ENCODE measurements at places on chromosomes 11 and 22.

- DNase-seq = no peak
These were observed 22.7 kb upstream of the PICALM start for GRCh38 chr11:86091566-86091965.

GRCh38 chr11:93741882-93742226, 382 bp downstream of the C11orf54 start:
- no peak for DNase-seq

GRCh38 chr11:123608945-123609344, 45.5 kb downstream of the SCN3B start:
- no peak for DNase-seq

DNA sequence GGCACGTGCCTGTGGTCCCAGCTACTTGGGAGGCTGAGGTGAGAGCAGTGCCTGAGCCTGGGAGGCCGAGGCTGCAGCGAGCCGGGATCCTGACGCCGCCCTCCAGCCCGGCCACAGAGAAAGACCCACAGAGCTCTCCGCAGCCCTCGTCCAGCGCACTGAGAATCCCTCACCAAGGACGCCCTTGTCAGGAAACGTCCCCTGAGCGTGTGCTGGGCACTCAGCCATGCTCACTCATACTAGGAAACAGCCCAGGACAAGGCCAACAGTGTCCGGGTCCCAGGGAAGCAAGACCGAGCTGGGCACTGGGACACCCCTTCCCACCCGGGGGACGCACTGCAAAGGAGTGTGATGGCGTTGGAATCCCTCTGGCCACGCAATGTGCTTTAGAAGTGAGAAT, 14.5 kb downstream of the DEAF1 start:
- DNase-seq = no peak

GRCh38 chr22:24938741-24939341, 7.7 kb downstream of the LHFPL7 start:
- no peak for DNase-seq

DNA sequence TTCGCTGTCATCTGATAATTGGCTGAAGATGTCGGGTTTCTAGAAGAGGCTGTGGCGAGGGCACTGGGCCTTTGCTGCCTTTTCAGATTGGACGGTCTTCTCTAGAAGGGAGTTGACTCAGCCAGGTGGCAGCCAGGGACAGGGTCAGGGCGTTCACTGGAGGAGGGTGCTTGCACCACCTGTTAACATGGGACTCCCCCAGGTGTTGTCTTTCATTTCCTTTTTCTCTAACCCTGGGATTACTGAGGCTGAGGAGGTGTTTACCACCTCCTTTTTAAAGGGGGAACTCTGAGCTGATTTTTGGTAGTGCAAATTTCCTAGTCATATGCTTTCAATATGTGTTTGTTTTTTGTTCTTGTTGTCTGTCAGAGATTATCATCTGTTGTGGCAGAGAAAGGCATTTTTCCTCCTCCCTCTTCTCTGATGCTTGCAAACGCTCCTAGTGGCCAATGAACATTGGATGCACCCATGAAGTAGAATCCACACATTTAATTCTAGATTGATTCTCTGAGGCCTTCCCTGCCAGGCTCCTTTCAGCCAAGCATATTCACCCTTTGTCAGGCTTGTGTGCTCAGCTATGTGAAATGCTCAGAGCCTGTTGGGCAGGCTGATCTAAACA, 54.1 kb downstream of the LDLRAD3 start:
- DNase-seq = no peak

- no peak for DNase-seq
These were observed 11.2 kb downstream of the ROBO4 start for GRCh38 chr11:124886476-124886875.

DNA sequence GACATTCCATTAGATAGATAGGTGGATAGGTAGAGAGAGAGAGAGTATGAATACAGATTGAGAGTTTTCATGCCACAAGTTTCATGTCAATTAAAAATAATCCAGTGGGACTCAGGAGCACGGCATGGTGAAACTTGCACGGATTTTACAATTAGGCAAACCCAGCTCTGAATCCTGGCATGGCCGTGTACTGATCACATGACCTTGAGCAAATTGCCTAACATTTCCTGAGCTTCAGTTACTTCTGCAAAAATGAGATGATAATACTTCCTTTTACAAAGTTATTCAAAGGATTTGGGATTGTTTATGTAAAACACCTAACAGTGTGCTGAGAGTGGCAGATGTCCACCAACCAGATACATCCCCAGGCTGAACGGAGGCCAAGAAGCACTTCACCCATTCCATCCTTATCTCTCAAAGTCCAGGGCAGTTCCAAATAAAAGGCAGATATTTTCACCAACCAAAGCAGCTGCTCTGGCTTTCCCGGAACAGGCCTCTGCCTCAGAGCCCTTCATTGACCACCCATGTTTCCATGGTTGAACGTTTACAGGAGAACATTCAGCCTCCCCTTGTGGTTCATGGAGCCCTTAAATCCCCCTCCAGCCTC, 17.9 kb downstream of the APLNR start:
- DNase-seq = no peak

Measured in iPS DF 19.7 (cell line).